ENCODE measurements at places on chromosomes 16 and 17.

DNA sequence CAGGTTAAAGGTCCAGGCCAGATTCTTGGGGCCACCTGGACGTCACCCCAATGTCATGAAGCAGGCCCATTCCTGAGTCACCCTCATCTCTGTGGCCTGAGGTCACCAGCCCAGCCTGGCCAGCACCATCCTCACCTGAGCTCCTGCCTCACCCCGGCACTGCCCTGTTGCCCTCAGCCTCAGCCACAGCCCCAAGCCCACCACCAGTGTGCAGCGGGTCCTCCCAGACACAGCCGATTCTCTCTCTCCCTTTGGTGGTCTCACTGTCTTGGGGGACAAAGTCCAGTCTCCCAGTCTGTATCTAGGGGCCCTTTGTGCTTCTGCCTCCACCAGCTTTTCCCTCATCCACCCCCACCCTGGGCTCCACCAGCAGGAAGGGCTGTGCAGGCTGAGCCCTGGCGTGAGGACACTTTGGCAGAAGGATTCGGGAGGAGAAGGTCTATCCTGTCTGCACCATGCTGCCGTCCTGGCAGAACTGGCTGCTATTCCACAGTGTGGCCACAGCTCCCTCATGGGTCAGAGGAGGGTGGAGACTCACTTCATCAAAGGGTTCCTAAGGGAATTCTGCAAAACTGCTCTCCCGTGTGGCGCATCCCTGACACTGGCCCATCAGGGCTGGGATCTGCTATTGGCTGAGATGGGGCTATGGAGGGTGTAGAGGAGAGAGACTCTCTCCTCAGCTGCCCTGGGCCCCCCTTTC is 64.3 kb downstream of the PRMT7 start:
- DNase-seq: no peak

GRCh38 chr17:50947782-50948543 is 81.8 kb upstream of the TOB1 start:
- no peak for DNase-seq

- peak; percentile 69 for DNase-seq
Measured at GRCh38 chr17:77542551-77543490, 402.1 kb downstream of the SEC14L1 start.

GRCh38 chr16:86494039-86494564 is 16.2 kb upstream of the FOXF1 start:
- DNase-seq: no peak

GRCh38 chr17:34254146-34254545 is 939 bp upstream of the CCL2 start:
- DNase-seq: no peak

GRCh38 chr16:17194190-17194780 is 276.5 kb downstream of the XYLT1 start:
- DNase-seq: peak; percentile 76

DNA sequence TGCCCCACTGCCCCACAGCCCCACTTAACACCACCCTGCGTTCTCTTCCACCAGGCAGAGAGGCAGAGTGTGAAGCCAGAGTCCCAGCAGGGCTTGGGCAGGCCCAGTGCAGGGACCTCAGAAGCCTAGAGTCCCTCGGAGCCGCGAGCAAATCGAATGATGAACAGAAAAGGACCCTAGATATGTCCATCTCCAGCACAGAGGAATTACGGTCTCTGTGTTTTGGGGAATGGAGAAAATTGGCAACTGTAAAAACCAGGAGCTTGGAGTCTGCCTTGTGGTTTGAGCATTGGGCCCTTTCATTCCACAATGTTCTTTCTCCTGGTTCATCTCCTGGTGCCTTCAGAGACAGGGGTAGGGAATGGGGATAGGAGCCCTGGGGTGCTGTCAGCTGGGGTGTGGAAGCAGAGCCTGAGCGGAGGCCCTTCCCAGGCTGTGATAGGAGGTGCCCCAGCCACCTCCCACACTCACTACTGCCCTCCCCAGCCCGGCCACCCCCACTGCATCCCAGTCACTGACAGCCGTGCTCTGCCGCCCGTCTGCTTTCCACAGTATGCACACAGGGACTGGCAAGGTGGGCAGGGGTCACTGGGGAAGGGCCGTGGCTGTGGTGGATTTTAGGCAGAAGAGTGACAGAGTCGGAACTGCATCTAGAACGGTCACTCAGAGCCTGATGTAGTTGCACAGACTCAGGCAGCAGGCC is 26.7 kb downstream of the TBX4 start:
- DNase-seq: no peak

Data from activated T-cell treated with anti-CD3 and anti-CD28 coated beads, Interleukin-2, amount 50 U/mL, for 48 hours (primary cell).